HCT116 (cell line): ENCODE measurements at places on chromosomes 11 and 22. TPM values are rescaled to one million over a fixed set of nuclear protein-coding genes. Genes with fewer than 3 reads are reported as not detected.

The TREH gene
- 0.15 TPM for total RNA-seq

The ZNF70 gene
- total RNA-seq, result 3.2 TPM

The IL18 gene
- 112 TPM for total RNA-seq

The MMP1 gene
- not detected for total RNA-seq

The DESI1 gene
- 40.8 TPM for total RNA-seq

The TMEM191B gene
- 2.1 TPM for total RNA-seq

The RFPL3 gene
- total RNA-seq, result not detected

The KRTAP5-11 gene
- not detected for total RNA-seq

The MUC5AC gene
- under 0.01 TPM for total RNA-seq

The MISFA gene
- 3.2 TPM for total RNA-seq
